CD4-positive, alpha-beta T cell treated with Interleukin-2 at 100 ng/mL for 4 hours (primary cell): ENCODE measurements at places on chromosomes 5 and 9.
A peak's percentile ranks its signal among the peaks of the same experiment; 100 is the strongest.

GRCh38 chr5:170760113-170760512 is 23.4 kb upstream of the GABRP start:
- no peak for DNase-seq

- no peak for DNase-seq
Measured at GRCh38 chr9:38018958-38019602, 49.9 kb downstream of the SHB start.

DNA sequence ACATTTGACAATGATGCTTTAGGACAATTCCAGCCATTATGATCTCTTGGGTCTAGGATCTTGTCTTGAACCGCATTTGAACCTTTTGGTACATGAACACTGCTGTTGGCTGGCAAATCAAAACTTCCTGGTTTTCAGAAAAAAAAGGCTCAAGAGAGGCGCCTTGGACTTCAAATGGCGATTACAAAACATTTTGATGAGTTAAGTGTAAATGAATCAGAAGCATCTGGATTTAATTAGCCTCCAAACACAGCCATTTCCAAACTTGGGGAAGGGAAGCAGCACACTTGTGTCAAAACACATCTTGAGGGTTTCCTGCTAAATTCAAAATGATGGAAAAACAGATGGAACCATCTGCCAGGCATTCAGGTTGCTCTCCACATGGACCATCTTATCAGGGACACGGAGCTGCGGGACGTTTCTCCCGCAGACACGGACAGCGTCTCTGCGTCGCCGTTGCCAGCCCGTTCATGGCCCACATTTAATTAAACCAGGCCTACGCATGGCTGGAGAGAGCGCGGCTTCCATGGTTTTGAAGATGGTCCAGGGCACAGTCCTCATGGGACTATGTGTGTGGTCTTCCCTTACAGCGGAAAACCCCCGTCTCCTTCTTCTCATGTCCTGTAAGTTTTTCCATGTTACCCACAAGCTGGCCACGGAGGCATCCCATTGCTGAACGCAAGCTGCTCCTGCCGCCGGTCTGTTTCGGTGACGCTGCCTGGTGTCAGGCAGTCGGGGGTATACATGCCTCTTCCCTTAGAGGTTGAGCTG is 55.8 kb upstream of the PTCH1 start:
- no peak for DNase-seq

GRCh38 chr5:96730586-96730985 is 68.4 kb downstream of the CAST start:
- no peak for DNase-seq

GRCh38 chr5:119315516-119315949 is 40.3 kb upstream of the TNFAIP8 start:
- DNase-seq = peak; percentile 77

GRCh38 chr5:109373932-109374331 is 35.8 kb downstream of the PJA2 start:
- no peak for DNase-seq

- DNase-seq = peak; percentile 60
Measured at GRCh38 chr9:128159522-128159783, 612 bp upstream of the BBLN start.

DNA sequence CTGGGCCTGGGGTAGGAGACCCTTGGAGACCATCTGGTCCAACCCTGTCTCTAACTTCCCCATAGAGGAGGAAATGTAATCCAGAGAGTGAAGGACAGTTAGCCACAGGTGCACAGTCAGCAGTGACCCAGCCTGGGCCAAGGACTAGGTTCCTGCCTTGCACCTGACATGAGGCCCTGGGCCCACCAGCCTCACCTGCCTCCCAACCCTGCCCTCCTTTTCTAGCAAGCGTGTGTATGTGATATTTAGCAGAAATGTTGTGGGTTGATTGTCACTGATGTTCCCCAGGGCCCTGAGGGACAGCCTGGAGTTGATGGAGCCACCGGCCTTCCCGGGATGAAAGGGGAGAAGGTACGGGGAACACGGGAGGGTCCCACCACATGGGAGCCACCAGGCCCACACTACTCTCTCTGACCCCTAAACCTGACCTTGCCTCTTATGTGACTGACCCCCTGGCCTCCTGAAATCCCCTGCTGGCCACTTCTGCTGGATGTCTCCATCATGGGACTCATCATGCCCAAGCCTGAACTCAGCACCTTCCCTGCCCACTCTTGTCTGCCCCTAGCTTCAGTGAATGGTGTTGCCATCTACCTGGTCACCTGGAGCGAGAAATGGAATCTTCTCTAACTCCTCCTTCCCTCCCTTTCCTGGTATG is 79.2 kb upstream of the TGFBR1 start:
- no peak for DNase-seq

- DNase-seq = no peak
Measured at GRCh38 chr5:122202952-122203351, 73.6 kb downstream of the ZNF474 start.

GRCh38 chr5:53100606-53101005 is 9.0 kb downstream of the MOCS2 start:
- no peak for DNase-seq

DNA sequence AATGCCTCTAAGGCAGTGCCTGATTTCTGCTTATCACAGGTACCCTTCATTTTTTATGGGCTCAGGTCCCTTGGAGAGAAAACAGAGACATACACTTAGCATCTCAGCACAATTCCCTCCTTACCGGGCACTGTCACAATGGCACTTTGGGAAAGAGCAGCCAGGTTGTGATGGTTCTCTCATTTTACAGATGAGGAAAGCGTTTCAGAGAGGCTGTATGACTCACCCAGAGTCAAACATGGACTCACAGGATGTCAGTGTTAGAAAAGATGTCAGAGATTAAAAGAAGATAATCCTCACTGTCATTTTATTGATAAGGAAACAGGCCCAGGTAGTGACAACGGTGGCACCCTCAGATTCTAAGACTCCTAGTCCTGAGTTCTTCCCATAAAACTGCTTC is 12.0 kb upstream of the SLC31A2 start:
- DNase-seq = no peak

DNA sequence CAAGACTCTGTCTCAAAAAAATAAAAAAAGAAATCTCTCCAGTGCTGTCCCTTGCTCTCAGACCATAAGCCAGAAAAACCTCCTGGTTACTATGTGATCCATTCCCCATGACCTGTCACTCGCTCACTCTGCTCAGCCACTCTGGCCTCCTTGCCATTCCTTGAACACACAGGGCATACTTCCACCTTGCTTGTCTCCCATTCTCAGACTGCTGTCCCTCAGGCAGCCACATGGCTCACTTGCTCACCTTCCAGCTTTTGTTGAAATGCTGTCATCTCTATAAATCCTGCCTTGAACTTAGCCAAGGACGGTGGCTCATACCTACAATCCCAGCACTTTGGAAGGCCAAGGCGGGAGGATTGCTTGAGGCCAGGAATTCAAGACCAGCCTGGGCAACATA is 82.9 kb downstream of the UGCG start:
- DNase-seq = no peak

DNA sequence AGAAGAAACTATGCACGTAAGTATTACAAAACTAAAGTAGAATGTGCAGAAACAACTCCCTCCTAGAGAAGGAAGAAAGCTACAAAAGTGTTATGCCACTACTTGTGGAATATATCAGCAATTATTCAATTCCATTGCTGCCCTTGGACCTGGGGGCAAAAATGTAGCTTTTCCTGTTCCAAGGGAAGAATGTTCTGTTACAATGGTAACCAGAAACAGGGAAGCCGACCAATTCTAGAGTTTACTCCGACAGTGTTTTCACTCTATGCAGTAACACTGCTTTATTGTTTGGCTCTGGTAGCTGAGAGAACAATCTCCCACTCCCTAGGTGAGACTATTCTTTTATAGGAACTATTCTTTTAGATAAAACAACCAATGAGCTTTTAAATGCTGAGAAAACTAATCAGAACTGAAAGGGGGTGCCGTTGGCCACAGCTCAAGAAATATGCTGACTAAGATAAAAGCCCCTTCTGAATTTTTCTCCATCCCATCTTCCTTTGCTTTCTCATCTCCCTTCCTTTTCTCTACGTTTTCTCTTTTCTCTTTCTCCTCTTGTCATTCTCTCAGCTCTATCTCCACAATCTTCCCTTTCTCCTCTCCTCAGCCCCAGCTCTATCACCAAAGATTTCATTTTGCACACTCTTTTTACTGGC is 54.1 kb downstream of the SLC1A3 start:
- DNase-seq = no peak

- no peak for DNase-seq
Measured at GRCh38 chr5:22070186-22070728, 782.9 kb downstream of the CDH12 start.

DNA sequence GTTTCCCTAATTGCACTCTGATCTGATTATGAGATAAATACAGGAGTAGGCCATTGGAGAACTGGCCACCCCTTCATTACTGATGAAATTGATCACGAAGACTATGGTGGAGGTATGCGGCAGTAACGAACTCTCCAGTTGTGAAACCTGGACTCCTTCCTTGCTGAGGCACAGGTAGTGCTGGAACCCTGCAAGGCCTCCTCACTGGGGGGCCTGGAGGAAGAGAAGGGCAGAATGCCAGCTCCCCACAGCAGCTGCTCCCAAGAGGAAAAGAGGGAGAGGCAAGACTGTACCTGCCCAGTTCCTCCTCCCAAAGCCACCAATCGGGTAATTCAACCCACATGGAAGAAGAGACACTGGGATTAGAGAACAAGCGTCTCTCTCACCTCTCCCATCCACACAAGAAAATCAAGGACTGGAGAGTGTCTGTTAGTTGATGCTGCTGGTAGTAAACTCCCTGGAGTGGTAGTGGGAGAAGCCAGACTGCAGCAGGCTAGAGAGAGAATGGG is 19.1 kb upstream of the TRIO start:
- no peak for DNase-seq

GRCh38 chr9:76594764-76595424 is 135.9 kb downstream of the GCNT1 start:
- DNase-seq = no peak

DNA sequence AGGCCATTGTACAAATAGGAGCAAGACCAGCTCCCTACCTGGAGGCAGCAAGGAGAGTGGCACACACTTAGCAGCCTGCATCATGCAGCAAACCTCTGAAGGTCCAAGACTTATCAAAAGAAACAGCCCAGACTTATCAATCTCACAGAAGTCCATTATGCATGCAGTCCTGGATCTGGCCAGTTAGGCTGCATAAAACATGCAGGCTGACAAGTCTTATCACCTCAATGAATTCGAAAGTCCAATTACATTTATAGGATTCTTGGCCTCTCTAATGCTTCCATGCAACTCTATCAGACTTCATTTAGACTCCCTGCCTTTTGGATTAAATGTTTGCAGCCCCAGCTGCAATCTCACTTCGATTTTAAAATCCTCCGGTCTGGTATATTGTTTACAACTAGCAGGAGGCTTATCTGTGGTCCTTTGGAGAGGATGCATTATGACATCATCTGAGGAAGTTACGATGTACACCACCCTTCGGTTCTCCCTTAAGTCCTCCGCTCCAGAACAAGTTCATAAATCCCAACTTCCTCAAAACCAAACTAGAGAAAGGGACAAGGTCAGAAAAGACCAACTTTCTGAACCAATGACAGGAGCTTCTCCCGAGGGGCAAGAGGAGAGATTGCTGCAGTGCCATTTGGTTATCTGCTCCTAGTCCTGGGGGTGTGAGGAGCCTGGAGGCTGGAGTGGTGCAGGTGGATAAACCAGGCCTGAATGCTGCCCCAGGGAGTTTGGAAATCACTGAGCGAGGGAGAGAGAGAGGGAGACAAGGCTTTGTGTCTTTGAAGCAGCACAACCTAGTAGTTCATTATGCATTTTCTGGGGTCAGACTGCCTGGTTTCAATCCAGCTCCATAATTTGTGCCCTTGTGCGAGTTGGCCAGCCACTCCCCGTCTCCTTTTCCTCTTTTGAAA is 313.9 kb downstream of the TLE1 start:
- no peak for DNase-seq

DNA sequence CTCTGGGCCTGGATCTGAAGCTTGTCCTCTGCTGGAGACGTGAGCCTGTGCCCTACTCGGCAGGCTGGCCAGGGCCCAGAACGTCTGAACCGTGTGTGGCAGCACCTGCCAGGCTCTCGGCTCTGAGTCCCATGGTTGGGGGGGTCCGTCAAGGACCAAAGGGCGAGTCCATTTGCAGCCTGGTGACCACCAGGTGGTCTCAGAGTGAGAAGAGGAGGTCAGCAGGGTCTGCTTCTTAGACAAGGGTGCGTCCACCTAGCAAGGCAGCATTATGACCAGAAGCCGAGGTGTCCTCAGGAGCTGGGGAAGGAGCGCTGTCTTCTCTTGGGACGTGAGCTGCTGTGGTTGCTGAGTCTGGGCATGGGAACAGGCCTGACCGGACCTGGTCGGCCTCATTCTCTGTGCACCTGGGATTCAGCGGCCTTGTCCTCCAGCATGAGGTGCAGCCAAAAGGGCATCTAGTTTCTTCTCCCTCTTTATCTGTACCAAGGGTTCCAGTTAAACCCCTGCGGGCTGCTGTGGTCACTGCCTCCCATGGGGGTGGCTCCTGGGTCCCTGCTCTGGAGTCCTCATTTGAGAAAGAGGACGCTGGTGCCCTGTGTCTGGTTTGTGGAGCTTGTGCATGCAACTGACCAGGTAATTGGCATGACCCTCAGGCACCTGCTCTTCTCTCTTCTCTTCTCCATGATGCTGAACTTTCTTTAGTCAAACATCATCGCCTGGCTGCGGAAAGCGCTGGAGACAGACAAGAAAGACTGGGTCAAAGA is 14.4 kb downstream of the EXOC3 start:
- no peak for DNase-seq

DNA sequence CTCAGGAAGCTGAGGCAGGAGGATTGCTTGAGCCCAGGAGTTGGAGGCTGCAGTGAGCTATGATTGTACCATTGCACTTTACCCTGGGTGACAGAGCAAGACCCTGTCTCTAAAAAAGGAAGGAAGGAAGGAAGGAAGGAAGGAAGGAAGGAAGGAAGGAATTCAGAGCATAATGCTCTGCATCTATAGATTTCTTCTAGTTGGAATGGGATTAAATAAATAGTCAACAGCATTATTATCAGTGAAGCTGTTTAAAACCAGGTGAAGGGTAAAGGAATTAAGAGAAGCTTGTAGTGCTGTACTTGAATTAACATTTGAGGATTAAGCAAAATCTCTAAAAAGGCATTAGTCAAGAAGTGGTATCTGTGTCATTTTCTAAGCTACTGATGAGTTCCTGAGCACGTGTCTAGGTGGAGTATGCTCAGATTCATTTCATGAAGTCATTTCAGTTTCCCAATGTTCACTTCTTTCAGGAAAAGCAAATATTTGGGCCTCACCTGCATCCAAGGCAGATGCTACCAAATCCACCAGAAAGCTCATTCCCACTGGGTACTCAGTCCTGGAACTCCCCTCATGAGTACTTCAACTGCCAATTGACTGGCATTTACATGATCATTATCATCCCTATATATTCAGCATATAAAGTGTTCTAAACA is 8.4 kb downstream of the PDE6A start:
- no peak for DNase-seq

DNA sequence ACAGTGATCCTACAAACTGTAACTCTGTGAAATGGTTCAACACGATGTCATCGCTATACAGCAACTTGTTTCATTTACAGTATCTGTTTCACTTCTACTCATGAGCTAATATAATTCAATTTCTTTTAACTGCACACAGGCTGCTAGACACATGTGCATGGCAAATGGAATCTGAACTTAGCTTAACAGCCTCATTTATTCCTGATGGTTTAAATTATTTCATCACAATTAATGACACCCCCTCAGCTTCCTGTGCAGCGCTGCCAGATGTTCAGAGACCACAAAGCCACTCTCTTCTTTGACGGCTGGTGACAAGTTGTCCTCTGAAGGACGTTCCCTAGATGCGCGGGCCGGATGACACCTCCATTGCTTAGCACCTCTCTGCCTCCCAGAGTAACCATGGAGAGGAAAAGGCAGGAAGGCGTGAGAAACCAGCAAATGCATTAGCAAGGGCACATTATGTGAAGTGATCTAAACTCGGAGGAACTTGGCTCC is 191.1 kb downstream of the BNC2 start:
- DNase-seq = no peak

- DNase-seq = no peak
Measured at GRCh38 chr5:100772006-100772405, 131.1 kb downstream of the ST8SIA4 start.
